Pons (tissue), 1 donor: ENCODE measurements at places on chromosomes 5 and 9.

DNA sequence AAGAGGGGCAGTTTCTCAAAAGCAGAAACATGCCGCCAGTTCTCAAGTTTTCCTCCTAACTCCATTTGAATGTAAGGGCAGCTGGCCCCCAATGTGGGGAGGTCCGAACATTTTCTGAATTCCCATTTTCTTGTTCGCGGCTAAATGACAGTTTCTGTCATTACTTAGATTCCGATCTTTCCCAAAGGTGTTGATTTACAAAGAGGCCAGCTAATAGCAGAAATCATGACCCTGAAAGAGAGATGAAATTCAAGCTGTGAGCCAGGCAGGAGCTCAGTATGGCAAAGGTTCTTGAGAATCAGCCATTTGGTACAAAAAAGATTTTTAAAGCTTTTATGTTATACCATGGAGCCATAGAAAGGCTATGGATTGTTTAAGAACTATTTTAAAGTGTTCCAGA is 142.8 kb downstream of the NTRK2 start:
- DNase-seq, result no peak

DNA sequence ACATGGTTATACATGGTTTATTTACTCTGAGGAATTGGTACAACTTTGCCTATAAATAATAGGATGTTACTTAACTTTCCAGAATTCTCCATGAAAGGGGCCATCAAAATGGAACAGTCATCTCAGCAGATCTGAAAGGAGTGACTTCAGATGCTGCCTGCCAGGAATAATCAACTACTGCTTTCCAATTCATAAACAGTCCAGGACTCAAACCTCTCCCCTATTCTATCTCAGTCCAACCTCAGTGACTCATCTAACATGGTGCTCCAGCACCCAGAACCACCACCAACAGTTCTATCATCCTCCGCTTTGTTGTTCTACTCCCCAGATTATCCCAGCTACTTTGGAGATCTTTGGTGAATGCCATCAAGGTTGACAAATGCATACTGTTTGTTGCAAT is 221.5 kb upstream of the MPDZ start:
- no peak for DNase-seq

DNA sequence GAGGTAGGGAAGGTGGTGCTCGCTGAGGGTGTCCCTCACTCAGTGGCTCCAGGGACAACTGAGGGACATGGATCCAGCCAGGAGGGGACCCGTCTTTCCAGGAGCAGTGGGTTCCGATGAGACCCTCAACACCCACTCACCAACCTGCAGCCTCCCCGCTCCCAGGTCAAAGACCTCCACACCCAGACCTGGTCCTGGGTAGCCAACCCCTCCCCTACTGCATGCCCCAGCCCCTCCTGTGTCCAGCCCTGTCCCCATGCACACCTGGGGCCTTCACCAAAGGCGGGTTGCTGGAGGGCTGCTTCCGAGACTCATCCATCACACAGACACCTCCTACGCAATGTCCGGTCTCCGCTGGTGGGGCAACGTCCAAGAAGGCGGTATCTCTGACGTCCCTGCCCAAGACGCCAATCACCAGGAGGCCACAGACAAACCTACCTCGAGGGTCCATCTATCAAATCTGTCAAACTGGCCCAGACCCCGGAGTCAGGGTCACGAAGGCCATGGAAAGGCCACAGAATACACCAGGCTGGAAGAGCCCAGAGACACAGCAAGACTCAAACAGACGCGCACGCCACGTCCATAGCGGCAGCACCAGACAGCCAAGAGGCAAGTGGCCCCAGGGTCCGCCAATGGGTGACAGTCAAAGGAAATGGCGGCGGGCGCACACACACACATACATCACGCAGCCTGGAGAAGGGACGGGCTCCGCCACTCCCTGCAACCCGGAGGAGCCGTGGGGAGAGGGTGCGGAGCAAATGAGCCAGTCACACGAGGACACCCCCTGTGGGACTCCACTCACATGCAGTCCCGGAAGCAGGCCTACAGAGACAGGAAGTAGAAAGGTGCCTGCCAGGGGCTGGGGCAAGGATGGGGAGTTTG is 10.8 kb downstream of the NACC2 start:
- no peak for DNase-seq

DNA sequence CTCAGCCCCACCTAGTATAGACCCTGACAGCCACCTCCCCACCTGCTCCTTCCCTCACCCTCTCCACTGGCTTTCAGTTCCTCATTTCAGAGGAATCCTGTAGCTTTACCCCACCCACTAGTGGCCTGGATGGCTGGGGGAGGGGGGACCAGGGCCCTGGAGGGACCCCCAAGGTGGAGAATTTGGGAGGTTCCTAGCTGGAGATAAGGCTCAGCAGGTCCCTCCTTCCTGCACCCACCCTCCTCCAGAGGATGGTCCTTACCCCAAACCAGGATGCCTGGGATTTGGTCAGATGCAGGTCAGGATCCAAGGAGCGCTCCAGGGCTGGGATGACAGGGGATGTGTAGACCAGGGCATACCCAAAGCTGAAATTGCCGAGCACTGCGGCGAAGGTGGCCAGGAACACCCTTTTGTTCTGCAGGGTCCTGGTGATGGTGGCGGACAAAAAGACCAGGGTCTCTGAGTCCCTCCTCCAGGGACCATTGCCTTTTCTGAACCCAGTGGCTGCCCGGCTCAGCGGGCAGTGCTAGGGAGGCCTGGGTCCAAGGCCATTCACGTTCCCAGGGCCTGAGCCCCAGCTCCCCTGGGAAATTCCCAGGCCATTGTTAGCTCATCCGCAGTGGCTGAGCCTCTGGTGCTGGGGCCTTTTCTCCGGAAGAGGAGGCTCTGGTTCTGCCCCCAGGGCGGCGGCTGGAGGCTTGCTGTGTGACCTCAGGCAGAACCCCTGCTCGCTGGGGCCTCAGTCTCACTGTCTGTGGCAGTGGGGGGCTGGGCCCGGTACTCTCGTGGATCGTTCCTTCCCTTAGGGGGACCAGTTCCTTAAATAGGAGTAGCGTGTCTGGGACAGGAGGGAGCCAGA is 678 bp downstream of the SLC2A6 start:
- peak; percentile 8 for DNase-seq

DNA sequence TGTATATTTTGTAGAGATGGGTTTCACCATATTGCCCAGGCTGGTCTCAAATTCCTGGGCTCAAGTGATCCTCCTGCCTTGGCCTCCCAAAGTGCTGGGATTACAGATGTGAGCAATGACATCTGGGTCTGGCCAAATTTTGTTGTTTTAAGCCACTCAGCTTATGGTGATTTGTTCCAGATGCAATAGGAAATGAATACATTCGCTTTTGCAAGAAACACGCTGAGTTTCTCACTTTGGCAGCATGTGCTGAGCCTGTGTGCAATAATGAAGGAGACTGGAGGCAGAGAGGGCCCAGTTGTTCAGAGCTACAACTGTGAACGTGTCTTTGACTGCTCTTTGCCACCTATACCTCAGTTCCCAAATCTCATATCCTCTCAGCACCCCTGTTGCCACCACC is 56.4 kb downstream of the KIF4B start:
- DNase-seq, result no peak

- DNase-seq, result no peak
Observed at GRCh38 chr9:127563579-127563978, 48.5 kb upstream of the STXBP1 start.

- no peak for DNase-seq
Observed at GRCh38 chr5:14008819-14009311, 64.4 kb upstream of the DNAH5 start.

DNA sequence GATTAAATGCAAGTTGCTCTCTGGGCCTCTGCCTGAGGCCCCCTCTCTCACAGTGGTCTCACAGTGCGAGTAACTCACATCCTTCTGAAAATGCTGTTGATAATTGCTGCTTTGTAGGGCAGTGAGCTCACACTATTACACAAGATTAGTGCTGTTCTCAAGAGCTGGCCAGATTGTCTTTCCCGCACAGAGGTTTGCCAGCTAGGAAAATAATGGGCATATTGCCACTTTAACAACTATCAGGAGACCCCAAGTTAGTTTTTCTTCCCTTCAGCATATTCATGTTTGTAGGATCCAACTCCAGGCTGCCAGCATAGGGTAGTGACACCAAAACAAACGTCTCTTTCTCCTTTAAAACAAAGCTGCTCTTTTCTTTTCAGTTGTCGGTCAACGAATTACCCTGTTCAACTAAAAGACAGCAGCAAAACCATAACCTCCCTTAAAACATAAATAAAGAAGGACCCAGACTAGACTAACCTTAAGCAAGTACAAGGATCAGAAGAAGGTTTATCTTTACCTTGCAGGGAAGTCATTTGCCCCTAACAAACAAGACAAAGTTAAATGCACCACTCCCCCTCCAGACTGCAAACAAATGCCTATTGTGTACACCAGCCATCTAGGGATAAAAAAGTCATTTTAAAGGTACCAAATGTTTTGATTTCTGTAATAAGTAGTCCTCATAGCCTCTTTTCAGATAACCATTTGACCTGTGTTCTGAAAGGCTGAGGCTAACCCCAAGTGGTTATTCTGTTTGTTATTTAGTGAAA is 91.4 kb downstream of the VCAN start:
- DNase-seq, result peak; percentile 94

- DNase-seq, result no peak
Observed at GRCh38 chr5:1037123-1037670, 28.6 kb downstream of the NKD2 start.

GRCh38 chr5:65951330-65951729 is 25.0 kb downstream of the ERBIN start:
- no peak for DNase-seq

DNA sequence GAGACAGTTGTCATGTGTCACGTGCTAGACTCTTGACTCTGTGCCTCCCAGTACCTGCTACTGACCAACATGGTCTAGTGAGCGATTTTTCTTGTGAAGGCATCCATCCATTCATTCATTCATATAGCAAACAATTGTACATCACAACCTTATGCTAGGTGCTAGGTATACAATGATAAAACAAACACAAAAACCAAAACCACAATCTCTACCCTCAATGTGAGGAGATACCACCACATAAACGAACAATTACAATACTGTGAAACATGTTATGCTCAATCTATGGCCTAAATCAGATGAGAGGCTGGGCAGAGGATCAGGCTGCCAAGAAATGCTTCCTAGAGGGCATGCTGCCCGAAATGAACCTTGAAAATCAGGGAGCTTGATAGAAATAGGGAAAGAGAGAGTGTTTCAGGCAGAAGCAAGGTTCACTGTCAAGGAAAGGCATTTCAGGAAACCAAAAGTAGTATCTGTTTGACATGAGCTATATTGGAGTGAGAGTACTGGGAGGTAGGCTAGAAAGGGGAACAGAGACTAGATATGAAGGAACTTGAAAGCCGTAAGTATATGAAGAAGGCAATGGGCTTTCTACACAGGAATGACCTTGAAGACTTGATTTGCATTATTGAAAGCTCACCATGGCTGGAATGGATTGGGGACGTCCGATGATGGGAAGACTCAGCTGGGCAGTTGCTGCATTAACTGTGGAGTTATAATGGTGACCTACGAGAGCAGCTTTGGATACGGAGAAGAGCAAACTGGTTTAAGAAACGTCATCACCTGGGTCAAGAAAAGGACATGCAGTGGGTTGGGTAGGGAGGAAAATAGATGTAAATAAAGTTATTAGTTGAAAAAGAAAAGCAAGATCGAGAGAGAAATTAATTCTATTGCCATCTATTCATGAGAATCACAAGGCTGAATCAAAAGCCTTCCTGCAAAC is 90.1 kb downstream of the THBS4 start:
- peak; percentile 67 for DNase-seq

GRCh38 chr9:94643176-94643575 is 3.9 kb upstream of the FBP1 start:
- no peak for DNase-seq

GRCh38 chr5:6356578-6357164 is 21.7 kb downstream of the MED10 start:
- DNase-seq, result no peak

- DNase-seq, result peak; percentile 67
Observed at GRCh38 chr9:76717613-76718012, 46.6 kb upstream of the PCA3 start.

DNA sequence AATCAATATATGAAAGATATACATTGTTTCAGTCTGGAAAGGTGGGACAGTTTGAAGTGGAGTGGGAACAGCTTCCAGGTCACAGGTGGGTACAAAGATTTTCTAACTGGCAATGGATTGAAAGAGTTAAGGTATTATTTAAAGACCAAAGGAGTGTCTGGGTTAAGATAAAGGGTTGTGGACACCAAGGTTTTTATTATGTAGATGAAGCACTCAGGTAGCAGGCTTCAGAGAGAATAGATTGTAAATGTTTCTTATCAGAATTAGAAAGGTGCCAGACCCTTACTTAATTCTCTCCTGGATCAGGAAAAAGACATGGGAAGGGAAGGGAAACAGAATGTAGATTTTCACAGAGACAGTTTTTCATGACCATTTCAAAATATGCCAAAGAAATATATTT is 1174.8 kb downstream of the MAT2B start:
- DNase-seq, result no peak

DNA sequence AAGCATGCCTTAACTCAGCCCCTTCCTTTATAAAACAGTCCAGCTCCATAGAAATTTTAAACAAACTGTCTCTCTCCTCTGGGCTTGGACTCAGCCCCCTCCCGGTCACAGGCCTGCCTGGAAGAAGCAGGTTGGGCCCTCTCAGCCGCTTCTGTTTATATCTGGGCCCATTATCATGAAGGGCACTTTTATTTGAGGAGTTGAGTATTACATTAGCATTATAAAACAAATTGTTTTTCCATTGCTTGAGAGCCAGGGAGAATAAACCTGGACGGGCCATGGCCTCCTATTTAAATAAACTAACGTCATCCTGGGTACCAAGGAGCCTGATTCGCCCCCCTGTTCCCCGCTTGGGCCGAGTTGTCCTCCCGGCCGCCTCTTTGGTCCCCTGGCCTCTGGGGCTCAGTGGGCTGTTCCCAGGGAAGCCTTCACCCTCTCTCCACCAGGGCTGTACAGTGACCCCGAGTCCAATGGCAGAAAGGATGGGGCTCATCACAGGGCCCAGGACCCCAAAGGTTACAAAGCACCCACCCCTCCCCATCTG is 13.2 kb downstream of the IRX2 start:
- no peak for DNase-seq

DNA sequence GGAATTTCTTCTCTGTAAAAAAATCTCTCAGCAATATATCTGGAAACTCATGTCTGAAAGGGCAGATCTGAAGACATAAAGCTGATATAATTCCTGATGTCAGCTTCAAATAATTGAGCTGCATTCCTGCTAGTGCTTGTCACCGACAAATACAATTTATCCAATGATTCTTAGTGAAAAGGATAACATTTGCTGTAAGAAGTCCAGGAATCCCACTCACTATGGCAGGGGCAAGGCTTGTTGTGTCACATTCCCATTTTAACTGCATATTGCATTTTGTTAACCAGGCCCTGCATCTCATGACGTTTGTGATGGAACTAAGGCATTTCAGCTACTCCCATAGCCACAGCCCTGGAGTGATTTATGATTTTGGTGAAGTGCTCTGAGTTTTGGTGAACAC is 160.1 kb upstream of the DAB2 start:
- no peak for DNase-seq

- DNase-seq, result no peak
Observed at GRCh38 chr9:82091100-82091499, 102.5 kb downstream of the SPATA31D1 start.

DNA sequence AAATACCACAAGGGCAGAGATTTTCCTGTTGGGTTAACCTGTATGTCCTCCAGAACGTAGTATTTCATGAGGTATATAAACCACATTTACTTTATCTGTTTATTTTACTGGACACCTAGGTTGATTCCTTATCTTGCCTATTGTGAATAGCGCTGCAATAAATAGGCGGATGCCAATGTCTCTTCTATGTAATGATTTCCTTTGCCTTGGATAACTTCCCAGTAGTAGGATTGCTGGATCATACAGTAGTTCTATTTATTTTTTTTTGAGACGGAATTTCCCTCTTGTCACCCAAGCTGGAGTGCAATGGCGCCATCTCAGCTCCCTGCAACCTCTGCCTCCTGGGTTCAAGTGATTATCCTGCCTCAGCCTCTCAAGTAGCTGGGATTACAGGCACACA is 15.6 kb upstream of the TUT7 start:
- no peak for DNase-seq
